ENCODE measurements at places on chromosomes 4 and X.

DNA sequence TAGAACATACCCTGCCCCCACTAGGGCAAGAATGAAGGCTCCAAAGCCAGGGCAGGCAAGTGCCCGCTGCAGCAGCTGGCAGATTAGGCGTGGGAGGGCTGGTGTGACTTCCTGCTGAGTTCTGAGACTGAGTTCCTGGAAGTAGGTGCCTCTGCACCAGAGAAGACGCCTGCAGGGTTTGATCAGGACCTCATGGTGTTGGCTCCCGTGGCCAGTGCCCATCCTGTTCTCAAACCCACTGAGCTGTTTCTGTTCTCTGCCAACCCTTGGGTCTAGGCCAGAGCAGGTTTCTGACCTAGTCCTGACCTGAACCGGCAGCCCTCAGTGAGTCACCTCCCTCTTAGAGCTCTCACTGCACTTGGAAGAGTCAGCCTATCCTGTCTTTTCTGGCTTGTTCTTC lies 220.7 kb downstream of the HS6ST2 start:
- DNase-seq: no peak

DNA sequence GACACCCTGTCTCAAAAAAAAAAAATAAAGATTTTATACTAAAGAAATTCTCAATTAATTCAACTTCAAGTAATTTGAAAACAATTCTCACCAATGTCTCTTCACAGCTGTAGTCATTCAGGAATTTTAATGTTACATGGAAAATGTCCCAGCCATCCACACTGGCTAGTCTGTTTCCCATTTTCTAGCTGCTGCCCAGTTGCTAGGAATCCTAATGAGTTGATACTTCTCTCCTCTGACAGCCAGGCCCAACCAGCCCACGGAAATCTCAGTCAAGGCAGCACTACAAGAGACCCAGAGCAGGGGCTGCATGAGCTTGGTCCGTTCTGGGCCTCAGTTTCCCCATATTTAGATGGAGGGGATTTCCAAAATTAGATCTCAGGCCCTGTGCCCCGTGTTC lies 59.1 kb downstream of the CASP3 start:
- no peak for DNase-seq

- peak; percentile 43 for DNase-seq
Observed at GRCh38 chr4:53804719-53805118, 213.4 kb upstream of the LNX1 start.

DNA sequence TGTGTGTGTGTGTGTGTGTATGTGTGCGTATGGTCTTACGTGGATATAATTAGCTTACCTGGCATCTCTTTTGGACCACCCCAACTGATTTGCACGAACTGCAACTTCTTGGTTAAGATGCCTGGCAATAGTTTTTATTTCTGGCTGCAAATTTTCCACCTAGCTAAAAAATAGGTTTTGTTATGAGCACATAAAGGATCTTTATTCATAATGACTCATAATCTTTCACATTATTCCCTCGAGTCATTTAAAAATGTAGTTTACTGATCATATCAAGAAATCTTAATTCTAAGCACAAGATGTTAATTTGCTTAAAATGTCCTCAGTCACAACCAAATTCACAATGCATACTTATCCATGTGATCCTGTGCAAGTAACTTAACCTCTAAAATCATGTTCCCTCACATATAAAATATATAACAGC lies 1.5 kb downstream of the COX18 start:
- DNase-seq: no peak

DNA sequence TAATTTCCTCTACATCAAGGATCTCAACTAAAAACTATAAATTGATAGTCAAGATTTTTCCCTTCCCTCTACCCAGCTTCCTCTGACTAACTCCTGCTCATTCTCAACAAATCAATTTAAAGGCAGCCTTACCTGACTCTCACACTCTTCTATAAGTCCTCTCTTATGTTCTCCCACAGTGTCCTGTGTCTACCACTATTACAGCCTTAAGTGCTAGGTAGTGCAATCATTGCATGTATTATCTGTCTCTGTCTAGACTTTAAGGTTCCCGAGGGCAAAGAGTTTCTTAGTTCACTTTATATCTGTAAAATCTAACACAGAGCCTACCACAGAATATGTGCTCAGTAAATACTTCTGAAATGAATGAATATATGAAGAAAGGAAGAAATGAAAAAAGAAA lies 123.7 kb downstream of the BTC start:
- DNase-seq: no peak

DNA sequence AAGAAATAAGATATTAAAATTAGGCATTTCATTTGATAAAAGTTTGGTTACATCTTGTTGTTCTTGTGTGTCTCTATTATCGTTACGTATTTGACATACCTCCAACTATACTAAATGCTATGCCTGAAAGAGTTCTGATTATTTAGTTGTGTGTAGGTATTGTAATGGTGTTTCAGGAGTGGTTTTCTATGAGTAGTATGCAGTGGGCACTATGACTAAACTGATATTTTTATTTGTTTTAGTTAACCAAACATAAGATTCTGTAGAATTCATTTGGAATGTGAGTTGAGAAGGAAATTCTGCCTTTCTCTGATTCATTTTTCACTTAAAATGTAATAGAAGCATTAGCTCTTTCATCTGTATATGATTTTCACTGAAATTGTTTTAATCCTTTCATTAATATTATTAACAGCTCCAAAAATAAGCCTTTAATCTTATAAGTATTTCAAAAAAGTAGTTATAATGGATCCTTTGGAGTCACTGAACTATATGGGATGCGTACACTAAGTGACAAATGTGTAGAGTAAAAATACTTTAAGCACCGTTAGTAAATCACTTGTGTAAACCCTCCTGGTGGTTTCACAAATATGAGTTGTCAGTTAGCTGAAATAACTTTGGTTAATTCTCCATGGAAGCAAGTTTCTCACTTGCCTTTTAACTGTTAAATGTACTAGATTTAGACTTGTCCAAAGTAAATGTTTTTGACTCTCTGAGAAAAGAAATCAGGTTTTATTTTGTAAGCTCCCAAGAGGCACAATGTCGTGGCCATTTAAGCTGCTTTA lies 388.7 kb downstream of the ADGRL3 start:
- no peak for DNase-seq

- DNase-seq: no peak
Observed at GRCh38 chr4:23401572-23401971, 488.3 kb downstream of the PPARGC1A start.

DNA sequence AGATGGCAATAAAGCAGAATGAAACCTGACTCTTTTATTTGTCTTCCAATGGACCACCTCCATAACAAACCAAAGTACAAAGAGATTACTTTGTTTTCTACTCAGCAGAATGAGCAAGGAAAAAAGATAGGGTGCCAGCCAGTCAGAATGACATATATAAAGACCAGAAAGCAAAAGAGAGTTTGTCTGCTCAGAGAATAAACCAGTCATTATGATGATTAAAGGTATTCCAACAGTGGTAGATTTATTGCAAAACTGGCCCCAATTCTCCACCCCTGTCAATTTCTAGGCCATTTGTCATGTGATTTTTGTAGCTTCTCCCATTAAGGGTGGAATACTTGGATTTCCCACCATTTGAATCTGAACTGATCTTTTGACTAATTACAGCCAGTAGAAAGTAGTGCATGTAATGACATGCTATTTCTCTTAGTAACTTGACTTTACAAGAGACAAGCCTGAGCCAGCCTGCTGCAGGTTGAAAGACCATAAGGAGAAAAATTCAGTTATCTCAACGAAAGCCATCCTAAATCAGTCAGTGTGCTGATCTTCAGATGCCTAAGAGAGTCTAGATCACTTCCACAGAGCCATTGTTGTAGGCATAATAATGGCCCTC lies 203.1 kb downstream of the EPHA5 start:
- DNase-seq: no peak

- no peak for DNase-seq
Observed at GRCh38 chr4:47747211-47747610, 90.7 kb downstream of the CORIN start.

DNA sequence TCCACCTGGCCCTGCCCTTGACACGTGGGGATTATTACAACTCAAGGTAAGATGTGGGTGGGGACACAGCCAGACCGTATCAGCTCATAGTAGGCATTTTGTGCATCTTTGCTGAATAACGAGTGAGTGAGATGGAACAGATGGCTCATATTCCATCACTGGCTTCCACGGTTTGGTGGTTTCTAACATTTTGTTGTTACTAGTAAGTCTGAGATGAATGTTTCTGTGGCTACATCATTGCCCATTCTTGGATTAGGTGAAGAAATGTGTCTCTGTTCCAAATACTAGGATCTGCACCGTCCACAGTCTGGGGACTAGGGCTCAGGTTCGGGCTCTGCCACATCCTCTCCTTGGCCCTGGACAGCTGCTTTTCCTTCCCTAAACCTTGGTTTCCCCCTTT lies 3.6 kb downstream of the ABLIM2 start:
- DNase-seq: no peak

DNA sequence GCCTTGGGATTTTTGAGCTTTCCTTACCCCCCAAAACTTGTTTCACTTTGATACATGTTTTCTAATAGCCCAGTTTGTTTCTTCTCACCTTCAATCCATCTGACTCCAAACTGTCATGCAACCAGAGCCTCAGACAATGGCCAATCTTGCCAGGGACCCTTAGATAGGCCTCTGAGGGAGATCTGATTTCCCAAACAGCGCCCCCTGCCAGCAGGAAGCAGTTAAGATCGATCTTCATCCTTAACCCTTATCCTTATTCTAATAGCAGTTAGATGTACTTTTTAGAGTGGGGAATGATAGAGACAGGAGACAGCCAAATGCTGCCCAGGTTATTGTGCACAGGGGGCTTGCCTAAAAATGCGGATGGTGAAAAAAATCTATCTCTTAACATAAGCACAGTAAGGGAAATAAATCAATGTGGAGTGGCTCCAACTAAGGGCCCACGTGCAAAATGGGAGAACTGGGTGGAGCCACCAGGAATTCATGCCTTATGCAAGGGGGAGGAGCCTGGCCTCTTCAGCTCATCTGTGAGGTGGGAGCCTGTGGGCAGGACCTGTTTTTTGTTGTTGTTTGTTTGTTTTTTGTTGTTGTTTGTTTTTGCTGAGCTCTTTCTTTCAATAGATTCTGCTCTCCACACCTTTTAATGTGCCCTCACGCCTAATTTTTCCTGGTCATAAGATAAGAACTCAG lies 833.6 kb upstream of the AGA start:
- no peak for DNase-seq

DNA sequence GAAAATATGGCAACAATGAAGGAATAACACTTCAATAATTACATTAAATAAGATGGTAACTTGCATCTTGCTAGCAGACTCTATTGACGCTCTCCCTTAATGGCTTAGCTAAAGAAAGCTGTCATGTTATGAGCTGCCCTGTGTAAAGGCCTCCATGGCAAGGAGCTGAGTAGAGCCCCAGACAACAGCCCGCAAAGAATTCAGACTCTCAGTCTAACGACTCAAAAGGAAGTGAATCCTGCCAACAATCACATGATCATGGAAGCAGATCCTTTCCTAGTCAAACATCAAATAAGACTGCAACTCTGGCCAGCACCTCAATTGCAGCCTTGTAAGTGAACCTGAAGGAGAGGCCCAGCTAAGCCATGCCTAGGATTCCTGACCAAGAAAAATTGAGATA lies 157.6 kb downstream of the MAB21L2 start:
- no peak for DNase-seq

GRCh38 chrX:18146954-18147353 lies 73.7 kb downstream of the BEND2 start:
- DNase-seq: no peak

GRCh38 chr4:47646372-47646771 lies 161.3 kb downstream of the ATP10D start:
- peak; percentile 25 for DNase-seq

GRCh38 chr4:142585411-142585810 lies 260.7 kb downstream of the INPP4B start:
- DNase-seq: peak; percentile 44

All from foreskin fibroblast (primary cell).